Occipital lobe (tissue), 3 donors: ENCODE measurements at places on chromosomes 12 and 14. TPM values are rescaled to one million over a fixed set of nuclear protein-coding genes. Genes with fewer than 3 reads are reported as not detected.

The CCDC175 gene
- total RNA-seq, result 3.3 TPM

The CCDC59 gene
- 34.0 TPM for total RNA-seq

The B4GALNT3 gene
- 2.2 TPM for total RNA-seq

The ASB8 gene
- total RNA-seq, result 38.8 TPM

The ACIN1 gene
- 67.8 TPM for total RNA-seq

The CLEC14A gene
- 4.5 TPM for total RNA-seq

The CMA1 gene
- not detected for total RNA-seq

The GLI1 gene
- total RNA-seq, result 0.16 TPM

The NEUROD4 gene
- total RNA-seq, result 3.9 TPM

- no peak for DNase-seq
These were observed 417.5 kb downstream of the LRIG3 start for GRCh38 chr12:58502841-58503240.

GRCh38 chr14:54447231-54447692 lies 6.1 kb upstream of the CNIH1 start:
- DNase-seq, result no peak

- peak; percentile 24 for DNase-seq
These were observed 139.3 kb upstream of the ARHGAP5 start for GRCh38 chr14:31937730-31938346.

GRCh38 chr12:26429070-26429691 lies 233.8 kb downstream of the SSPN start:
- DNase-seq, result no peak

DNA sequence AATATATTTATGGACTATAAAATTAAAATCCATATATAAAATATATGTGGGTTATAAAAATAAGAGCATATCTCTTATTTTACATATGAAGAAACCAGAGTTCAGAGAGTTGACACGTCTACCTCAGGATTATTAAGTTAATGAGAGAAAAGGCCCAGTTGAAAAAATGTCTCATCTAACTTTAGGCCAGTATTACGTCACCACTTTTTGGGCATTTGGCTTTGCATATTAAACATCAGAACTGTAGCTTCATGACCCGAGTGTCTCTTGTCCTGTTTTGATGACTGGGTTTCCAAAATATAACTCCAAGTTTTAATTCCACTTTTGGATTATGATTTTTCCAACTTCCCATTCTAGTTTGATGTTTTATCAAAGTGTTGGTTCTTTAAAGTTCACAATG lies 1026.1 kb downstream of the SLC6A15 start:
- DNase-seq, result no peak

DNA sequence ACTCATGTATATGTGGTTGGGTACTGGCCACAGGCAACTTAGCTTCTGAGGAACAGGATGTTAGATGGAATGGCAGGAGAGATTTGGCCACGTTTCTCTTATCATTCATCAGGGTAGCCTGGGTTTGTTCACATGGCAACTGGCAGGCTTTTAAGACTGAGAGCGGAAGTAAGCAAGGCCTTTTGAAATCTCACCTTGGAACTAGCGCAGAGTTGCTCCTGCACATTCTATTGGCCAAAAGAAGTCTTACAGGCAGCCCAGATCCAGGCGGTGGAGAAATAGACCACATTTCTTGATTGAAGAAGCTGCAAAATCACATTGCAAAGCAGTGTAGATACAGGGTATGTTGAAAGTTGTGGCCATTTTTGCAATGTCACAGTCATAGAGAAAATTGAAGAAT lies 3.7 kb downstream of the CLEC4A start:
- no peak for DNase-seq

- no peak for DNase-seq
These were observed 63.7 kb downstream of the GARIN6 start for GRCh38 chr12:99711246-99711645.

DNA sequence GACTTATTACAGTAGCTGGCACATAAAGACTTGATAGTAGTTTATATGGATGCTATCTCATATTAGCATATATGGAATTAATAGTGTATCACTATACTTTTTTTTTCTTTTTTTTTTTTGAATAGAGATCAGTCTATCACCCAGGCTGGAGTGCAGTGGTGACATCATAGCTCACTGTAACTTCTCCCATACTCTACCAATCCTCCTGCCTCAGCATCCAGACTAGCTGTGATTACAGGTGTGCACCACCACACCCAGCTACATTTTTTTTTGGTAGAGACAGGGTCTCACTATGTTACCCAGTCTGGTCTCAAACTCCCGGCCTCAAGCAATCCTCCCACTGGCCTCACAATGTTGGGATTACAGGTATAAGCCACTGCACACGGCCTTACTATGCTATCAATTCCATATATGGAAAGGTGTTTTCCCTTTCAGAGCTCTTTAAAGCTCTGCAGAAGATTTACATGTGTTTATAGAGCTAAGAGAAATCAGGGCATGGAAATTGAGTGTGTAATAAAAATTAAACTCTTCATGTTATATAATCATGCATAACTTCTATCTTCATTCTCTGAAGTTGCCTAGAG lies 1.8 kb upstream of the TBK1 start:
- DNase-seq, result no peak

DNA sequence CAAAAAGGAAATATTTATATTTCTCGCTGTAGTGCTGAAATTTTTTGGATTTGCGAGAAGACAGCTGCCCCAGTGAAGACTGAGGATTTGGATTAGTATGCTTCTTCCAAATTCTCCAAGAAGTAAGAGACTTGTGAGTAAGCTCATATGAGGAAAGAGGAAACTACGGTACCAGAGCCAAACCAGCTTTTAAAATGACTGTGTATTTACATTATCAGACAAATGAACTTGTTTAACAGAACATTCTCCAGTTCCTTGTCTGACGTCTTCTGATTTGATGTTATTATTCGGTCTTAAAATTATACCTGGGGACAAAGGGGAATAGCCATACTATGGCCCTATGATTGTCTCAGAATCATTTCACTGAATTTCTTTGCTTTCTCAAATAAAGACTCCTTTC lies 8.0 kb downstream of the CLEC12B start:
- DNase-seq, result no peak

- no peak for DNase-seq
These were observed 2.9 kb downstream of the GLT1D1 start for GRCh38 chr12:128856035-128856790.

DNA sequence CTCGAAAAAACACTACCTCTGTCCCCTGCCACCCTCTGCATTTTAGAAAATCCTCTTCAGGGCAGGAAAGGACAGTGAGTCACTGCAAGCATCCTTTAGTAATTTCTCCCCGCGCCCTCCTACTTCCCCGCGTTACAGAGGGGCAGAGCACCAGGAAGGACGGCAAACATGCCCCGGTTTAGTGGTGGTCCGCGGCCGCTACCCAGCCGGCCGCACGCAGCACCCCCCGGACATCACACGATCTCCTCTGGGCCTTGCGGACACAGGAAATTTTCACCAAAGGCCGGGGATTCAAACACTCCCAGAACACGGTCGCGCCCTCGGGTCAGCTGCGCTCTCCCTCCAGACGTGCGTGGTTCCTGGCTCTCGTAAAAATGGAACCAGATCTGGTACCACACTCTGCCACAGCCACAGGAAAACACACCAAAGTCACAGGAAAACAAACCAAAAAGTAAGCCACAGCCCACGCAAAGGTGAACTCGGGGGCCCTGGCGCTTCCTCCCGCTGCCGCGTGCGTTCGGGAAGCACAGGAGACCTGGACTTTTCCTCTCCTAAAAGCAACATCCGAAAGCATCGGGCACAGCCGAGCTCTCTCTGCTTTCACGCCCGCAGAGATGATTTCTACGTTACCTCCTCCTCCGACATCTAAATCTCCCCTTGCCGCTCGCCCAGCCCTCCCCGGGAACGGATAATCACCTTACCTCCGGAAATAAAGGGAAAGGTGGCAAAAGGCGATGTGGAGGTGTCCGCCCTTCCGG lies 839 bp downstream of the SLC38A1 start:
- DNase-seq, result peak; percentile 35

- DNase-seq, result no peak
These were observed 11.2 kb upstream of the SRSF5 start for GRCh38 chr14:69755784-69756183.

- no peak for DNase-seq
These were observed 49.9 kb downstream of the FUT8 start for GRCh38 chr14:65462411-65462810.

DNA sequence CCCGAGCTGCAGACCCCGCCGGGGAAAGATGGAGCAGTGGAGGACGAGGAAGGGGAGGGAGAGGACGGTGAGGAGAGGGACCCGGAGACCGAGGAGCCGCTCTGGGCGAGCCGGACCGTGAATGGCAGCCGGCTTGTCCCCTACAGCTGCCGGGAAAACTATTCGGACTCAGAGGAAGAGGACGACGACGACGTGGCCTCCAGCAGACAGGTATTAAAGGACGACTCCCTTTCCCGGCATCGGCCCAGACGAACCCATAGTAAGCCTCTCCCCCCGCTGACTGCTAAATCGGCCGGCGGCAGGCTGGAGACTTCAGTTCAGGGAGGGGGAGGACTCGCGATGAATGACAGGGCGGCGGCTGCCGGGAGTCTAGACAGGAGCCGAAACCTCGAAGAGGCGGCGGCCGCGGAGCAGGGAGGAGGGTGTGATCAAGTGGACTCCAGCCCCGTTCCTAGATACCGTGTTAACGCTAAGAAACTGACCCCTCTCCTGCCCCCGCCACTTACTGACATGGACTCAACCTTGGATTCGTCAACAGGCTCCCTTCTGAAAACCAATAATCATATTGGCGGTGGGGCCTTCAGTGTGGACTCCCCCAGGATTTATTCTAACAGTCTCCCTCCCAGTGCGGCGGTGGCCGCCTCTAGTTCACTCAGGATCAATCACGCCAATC lies 962 bp downstream of the LEMD3 start:
- peak; percentile 22 for DNase-seq
